Gastrocnemius medialis (tissue), 4 donors: ENCODE measurements at places on chromosomes 3 and 15. TPM values are rescaled to one million over a fixed set of nuclear protein-coding genes. Genes with fewer than 3 reads are reported as not detected.

GRCh38 chr15:90419738-90420406, 31.8 kb downstream of the IQGAP1 start:
- no peaks in the 10 kb centered on the region for H3K36me3 ChIP-seq
- peak; percentile 62 for DNase-seq
- H3K4me1 ChIP-seq, result peaks cover 75% of the 10 kb centered on the region
- no peaks in the 10 kb centered on the region for H3K27me3 ChIP-seq

HIGD2B gene
- total RNA-seq, result not detected

DNA sequence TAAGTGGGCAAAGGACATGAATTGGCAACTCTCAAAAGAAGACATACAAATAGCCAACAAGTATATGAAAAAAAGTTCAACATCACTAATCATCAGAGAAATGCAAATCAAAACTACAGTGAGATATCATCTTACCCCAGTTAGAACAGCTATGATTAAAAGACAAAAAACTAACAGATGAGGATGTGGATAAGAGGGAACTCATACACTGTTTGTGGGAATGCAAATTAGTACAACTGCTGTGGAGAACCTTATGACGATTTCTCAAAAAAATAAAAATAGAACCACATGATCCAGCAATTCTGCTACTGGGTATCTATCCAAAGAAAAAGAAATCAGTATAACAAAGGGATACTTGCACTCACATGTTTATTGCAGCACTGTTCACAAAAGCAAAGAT, 28.6 kb downstream of the NEK10 start:
- H3K27ac ChIP-seq, result peak overlapping the region; percentile 18
- peaks cover 18% of the 10 kb centered on the region for H3K4me1 ChIP-seq
- no peaks in the 10 kb centered on the region for H3K27me3 ChIP-seq
- H3K36me3 ChIP-seq, result no peaks in the 10 kb centered on the region
- DNase-seq, result no peak

FAM131A gene
- total RNA-seq, result 19.2 TPM

MFSD1 gene
- 31.5 TPM for total RNA-seq

MEX3B gene
- 1.5 TPM for total RNA-seq

- no peaks in the 10 kb centered on the region for H3K27me3 ChIP-seq
- no peak for DNase-seq
- H3K27ac ChIP-seq, result no peak overlapping the region
- H3K4me1 ChIP-seq, result no peaks in the 10 kb centered on the region
Observed at GRCh38 chr3:39325236-39325635, 4.3 kb upstream of the CCR8 start.

GRCh38 chr15:84818261-84819131, 1.3 kb downstream of the ALPK3 start:
- H3K4me3 ChIP-seq, result peak overlapping the region; percentile 71
- H3K4me1 ChIP-seq, result peaks cover 46% of the 10 kb centered on the region
- H3K27me3 ChIP-seq, result no peaks in the 10 kb centered on the region
- H3K27ac ChIP-seq, result peak overlapping the region; percentile 98
- H3K36me3 ChIP-seq, result peaks cover 12% of the 10 kb centered on the region

TRIM42 gene
- total RNA-seq, result not detected

GRCh38 chr15:91223863-91224262, 123.8 kb downstream of the SV2B start:
- H3K36me3 ChIP-seq, result no peaks in the 10 kb centered on the region
- DNase-seq, result no peak
- no peak overlapping the region for H3K4me3 ChIP-seq
- no peak overlapping the region for H3K27ac ChIP-seq
- no peaks in the 10 kb centered on the region for H3K4me1 ChIP-seq

NR2E3 gene
- total RNA-seq, result not detected
